ENCODE measurements at places on chromosomes 3 and 15.

GRCh38 chr3:16890597-16891333 lies 6.0 kb downstream of the PLCL2 start:
- DNase-seq, result no peak

DNA sequence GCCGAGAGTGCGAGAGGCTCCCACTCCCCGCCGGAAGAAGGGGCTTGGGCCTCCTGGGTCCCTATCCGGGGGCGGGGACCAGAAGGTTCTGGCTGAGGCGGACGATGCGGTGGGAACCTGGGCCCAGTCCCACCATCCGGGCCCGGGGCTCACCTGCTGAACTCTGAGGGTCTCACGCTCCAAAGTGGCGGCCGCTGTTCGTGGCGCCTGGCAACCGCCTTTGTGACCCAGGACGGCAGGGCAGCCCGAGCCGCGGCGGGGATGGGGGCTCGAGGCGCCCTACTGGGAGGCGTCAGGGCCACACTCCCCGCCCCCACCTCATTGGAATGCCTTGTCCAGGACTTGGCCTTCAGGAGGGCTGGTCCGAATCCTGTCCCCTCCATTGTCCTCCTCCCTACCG lies at the start of gene FANCD2OS:
TSS of gene FANCD2OS (minus strand) at position 165 of the 400 bp plus-strand sequence. CDS start 3,481 bp downstream, outside the sequence.
- DNase-seq, result no peak

GRCh38 chr3:124318014-124318413 lies 326.1 kb upstream of the ROPN1 start:
- DNase-seq, result no peak

DNA sequence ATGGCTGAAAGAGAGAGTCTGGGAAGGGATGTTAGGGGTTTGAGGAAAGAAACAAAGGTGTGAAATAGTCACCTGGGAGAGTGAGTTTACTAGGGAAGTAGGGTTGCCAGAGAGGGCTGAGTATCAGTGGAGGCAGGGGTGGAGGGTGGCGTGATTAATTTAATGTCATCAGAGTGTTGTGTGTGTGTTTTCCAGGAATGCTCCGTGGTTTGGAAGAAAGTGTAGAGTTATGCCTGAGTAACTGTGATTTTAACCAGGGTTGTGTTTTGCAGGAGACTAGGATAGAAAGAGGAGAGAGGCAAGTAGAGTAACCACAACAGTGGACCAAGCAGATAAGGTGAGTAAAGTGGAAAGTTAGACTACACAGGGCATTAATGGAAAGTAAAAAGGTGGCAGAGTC lies 27.2 kb downstream of the PLD1 start:
- DNase-seq, result no peak

DNA sequence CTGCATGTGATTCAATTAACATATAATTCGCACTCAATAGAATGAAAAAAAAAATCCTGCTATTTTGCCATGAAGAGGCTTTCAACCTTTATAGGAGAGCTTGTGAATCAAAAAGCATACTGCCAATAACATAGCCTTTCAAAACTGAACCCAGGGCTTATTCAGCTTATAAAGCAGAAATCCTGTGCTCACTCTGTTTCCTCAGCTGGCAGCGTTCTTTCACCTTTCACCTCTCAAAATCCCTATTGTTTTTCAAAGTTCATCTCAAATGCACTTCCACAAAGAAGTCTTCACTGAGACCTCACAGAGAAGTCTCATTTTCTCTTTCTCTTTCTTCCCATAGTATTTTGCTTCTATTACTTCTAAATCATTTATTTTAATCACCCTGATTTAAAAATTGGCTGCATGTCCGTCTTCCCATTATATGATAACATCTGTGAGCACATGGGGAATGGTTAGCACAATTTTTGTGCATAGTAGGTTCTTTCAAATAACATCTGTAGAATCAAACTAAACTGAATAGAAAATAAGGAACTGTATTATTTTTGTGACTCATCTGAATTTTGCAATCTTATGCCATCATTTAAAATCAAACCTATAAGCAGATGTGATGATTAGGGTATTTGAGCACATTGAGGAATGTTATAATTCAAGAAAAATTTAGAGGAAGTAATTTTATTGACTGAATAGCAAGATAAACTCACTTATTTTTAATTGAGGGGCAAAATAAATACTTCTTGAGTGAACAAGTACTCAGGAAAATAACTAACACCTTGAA lies 373.4 kb downstream of the NLGN1 start:
- DNase-seq, result no peak

DNA sequence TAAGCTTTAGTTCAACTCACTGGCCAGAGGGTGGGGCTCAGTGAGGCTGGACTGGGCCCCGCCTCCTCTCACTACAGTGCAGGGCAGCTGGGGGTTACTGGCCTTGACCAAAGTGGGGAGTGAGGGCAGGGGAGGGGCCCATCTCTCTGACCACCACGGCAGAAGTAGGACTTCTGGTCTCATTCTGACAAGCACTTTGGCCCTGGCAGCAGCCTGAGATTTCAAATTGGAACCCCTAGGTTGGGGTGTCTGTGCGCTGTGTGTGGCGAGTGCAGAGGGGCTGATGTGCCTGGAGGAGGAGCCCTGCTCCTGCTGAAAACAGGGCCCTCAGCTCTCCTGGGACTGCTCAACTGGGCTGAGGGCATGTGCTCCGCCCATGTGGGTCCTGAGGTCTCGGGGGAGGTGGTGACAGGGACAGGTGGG lies 60.3 kb upstream of the RPL32 start:
- no peak for DNase-seq

DNA sequence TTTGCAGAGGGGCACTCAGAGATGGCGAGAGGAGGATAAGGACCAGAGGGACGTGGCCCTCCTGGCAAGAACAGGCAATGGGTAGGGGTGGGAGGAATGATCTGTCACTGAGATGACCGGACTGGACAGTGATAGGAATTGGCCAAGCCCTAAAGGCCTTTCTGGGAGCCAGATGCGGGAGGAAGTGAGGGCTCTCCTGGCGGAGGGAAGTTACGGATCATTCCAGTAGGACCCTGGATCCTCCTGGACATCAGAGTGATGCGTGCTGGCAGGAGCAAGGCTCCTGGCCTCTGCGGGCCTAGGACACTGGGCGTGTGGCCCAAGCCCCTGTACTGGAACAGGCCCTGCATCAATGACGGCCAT lies 23.4 kb downstream of the KIF7 start:
- no peak for DNase-seq

- no peak for DNase-seq
Measured at GRCh38 chr3:113758389-113759024, 11.7 kb downstream of the ATP6V1A start.

DNA sequence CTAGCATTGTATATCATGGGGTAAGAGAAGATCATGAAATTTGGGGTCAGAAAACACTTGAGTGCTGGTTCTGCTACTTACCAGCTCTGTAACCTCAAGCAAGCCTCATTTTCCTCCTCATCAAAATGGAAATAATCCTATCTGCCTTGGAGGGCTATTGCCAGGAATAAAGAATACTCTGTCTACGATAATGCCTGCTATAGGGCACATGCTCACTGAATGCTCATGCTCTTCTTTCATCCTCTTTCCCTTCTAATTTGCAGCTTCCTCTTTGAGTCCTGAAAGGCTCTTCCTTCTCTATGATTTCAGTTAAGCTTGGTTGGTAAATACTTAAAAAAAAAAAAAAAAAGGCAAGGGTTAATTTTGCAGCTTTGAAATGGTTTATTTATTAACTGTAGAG lies 12.8 kb downstream of the RTP1 start:
- no peak for DNase-seq

DNA sequence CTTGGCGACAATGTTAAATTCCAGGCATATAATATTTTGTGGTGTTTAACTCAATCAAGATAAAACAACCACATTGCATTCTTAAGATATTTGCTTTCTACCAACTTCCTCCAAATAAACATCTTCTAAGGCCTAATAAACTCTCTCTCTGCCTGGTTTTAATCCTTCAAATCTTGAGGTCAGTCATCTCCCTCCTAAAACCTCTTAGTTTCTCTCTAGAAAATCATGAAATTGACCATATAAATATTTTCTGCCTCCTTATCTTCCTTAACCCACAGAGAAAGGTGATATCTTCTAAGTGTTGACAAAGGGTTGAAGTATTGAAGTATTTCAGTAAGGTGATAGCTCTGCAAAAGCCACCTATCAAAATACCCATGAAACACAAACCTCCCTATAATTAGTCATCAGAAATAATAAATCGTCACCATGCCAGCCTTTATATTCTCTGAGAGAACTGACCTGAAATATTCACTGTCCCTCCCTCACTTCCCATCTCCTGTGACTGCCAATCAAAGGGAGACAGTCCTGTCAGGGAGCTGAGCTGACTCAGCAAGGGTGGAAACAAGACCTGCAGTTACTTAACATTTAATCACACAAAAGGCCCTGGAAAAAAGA lies 1261.1 kb downstream of the ROBO1 start:
- no peak for DNase-seq

DNA sequence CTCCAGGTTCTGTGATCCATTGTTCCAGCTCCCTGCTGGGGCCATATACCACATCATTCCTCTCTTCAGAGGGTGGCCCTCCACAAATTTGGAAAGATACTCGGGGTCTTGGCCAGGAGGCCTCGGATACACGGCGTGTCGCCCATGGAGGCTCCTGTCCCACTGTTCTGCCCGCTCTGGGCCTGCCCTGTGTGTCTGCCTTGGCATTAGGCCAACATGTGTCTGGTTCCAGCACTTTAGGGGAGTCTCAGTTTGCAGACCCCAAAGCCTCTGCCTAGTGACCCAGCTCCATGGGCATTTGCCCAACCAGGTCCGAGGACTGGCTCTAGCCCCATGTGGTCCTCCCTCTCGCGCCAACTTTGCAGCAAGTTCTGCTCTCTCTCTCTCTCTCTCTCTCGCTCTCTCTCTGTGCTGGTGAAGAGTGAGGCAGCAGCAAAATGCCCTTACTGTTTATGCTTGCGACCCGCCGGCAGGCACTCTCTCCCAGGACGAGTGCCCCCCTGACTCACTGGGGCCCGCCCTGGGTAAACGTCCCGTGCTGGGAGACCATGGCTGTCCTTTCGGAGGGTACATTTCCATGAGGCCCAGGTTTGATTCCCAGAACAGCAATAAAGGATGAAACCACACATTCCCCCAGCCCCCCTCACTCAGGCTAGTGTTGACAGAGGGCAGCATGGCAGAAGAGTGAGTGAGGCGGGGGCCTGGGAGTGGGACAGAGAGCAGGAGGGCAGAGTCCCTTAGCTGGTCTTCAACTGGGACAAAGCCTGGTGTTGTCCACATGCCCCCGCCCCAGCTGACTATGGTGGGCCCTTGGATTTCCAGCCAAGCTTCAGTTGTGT lies 77.9 kb downstream of the ISG20 start:
- DNase-seq, result no peak

- no peak for DNase-seq
Measured at GRCh38 chr3:63015614-63016309, 140.5 kb upstream of the CADPS start.

DNA sequence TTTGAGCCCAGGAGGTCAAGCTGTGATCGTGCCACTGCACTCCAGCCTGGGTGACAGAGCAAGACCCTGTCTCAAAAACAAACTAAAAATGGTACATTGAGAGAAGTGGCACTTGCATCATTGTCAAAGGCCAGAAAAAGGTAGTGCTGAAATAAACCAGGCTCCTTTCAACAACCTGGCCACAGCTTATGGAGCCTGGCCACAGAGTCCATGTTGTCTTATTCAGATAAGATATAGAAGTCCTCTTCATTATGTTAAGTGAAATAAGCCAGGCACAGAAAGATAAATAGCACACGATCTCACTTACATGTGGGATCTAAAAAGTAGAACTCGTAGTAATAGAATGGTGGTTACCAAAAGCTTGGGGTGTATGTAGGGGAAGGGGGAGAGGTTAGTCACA lies 34.8 kb downstream of the EMC4 start:
- no peak for DNase-seq

DNA sequence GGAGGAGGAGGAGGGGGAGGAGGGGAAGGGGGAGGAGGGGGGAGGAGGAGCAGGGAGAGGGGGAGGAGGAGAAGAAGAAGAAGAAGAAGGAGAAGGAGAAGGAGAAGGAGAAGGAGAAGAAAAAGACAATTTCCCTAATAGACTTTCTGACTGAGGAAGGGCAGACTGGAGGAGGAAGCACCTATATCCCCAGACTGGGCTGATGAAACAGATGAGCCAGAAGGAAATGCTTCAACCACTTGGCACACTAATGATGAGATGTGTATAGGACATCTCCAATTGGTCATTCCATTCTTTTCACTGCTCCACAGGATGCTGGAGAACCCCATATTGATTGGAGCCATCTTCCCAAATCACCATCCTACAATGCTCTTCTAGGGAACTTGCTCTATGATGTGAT lies 69.9 kb downstream of the LYZL4 start:
- no peak for DNase-seq

DNA sequence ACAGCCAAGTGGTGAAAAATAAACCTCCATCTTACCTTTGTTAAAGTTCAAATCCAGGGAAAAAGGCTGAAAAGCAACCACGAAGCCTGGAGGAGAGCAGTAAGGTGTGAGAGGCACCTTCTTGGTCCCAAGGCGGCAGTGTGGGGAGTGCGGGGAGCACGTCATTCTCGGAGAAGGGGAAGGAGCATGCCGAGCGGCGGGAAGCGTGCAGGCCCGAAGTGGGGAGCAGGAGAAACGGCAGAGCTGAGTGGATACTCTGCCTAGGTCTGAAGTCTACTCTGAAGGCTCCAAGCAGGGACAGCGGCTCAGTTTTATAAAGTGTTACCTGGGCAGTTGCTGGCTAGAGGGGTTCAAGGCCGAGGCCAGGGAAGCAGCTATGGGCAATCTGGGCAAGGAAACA lies 96.9 kb downstream of the RYK start:
- DNase-seq, result no peak

DNA sequence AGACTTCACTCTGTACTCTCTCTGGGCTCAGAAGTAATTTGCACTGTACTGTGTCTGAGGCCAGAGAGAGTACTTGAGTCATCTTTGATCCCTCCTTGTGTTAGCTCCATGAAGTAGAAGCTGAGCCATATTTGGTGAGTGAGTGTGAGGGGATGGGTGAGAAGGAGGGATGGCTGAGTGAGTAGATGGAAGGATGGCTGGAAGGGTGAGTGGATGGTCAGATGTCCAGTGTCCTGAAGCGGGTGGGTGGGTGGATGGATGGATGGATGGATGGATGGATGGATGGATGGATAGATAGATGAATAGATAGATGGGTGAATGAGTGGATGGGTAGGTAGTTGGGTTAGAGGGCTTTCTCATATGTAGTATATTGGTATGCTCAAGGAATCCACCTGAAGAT lies 39.3 kb downstream of the FGD5 start:
- DNase-seq, result no peak

DNA sequence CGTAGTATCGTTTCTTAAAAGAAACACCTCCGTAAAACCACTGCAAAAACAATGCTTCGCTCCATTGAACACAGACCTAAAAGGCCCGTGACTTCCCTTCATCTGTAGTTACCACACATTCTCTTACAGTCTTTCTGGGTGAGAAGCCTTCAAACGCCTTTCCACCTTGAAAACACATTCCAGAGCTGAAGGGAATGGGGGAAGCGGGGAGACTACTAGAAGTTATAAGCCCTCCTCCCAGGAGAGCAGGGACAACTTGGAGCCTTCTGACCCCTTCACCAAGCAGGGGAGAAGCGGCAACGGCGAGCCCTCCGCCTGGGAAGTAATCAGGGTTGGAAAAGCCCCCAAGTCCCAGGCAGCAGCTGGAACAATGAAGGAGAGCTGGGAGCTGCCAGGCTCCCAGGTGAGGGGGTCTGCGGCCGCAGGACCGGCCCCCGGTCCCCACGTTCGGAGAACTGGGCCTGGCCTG lies 461 bp downstream of the SECISBP2L start:
- peak; percentile 44 for DNase-seq

- DNase-seq, result no peak
Measured at GRCh38 chr3:147900851-147901250, 491.7 kb downstream of the ZIC1 start.
